ENCODE measurements at places on chromosomes 13 and 19.

DNA sequence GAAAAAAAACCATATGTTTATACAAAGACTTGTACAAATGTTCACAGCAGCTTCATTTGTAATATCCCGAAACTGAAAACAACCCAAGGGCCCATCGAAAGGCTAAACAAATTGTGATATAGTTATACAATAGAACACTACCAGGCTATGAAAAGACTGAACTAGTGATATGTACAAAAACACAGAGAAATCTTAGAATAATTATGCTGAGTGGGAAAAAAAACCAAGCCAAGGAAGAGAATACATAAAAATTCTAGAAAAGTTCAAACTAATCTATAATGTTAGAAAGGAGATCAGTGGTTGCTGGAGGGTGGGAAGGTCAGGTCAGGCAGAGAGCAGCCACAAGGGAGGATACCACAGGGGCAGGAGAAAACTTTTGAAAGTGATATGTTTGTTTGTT is 7.8 kb downstream of the PABPC3 start:
- no peak for DNase-seq

DNA sequence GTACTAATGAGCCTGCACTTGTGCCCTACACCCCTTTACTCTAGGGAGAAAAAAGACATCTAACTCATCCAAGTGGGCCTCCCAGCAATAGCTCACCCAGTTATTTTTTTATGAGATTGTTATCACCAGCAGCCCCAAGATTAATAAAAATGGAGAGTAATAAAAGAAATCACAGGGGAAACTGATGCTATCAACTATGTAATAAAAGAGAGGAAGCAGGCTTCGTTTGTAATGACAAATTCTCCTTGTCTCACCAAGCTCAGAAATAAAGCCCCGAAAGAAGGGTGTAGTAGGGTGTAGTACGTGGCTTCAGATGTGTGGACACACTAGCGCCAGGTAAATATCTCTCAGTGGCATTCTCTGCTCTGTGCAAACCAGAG is 204.9 kb downstream of the USP12 start:
- no peak for DNase-seq

DNA sequence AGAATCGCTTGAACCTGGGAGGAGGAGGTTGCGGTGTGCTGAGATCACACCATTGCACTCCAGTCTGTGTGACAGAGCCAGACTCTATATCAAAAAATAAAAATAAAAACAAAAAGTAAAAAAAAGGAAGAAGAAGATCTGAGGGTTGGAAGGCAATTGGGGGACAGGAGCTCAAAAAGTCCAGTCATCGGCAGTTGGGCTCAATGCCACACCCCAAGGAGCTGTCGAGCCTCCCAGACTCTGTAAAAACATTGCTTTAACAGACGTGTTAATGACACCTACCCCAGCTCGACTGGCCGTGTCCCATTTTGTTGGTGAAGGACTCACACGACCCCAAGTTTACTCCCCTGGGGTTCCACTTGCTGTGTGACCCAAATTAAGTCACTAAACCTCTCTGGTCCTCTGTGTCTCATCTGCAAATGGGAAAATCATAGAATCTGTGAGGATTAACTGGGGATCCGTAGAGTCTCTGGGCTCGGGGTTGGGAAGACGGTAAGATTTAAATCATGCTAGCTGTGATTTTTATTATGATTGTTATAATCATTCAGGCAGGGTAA is 7.0 kb downstream of the GNA15 start:
- DNase-seq = no peak

DNA sequence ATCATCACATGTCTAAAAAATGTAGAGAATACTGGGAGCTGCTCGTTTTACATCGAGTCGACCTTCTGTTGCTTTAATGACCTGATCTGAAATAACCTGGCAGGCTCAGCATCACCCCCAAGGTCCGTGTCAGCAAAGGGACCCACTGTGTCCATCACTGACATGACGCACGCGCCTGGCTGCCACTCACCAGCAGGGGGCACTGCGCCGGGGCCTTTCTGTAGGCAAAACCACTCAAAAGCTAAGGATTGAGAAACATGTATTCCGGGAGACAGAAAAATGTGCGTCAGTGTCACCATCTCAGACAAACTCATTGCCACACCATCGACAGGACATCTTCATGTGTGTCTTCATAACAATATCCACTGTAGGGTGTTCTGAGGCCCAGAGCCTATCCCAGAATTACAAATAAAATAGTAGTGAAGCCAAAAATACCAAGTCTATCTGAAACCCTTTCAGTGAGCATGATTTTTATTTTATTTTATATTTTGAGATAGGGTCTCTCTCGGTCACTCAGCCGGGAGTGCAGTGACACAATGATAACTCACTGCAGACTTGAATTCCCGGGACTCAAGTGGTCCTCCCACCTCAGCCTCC is 130.3 kb upstream of the LSM14A start:
- peak; percentile 44 for DNase-seq

DNA sequence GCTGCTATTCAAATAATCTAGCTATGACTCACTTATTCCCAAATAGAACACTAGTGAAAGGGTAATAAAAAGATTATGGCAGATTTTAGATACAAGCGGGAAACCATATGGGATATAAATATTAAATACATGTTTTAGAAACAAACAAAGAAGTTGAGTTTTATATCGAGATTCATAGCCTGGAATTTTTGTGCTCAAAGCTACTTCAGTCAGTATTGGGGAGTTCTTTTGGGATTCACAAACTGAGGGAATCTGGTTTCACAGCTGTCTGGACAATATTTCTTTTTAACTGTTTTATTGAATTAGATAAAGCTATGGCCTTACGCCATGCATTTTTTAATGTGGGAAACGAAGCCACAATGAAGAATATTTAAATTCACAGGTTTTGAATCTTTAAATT is 257.1 kb upstream of the PCDH20 start:
- no peak for DNase-seq

- DNase-seq = no peak
Observed at GRCh38 chr13:105920370-105920769, 615.1 kb downstream of the EFNB2 start.

- DNase-seq = no peak
Observed at GRCh38 chr13:93774506-93774905, 547.9 kb downstream of the GPC6 start.

DNA sequence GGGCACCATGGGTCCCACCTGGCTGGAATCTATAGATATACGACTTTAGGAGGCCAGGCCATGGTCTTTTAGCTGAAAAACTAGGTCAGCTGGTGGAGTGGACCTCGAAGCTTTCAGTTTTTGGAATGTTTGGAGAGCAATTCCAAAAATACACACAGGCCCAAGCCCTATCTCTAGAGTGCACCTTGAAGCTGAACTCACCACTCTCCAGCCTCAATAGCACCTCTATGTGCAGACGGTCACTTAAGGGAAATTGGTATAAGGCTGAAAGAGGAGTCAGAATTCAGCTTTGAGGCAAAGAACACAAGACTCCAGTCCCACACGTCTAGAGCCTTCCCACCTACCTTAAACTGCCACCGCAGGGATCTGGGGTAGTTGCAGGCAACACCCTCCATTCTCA is 56.4 kb upstream of the KATNAL1 start:
- DNase-seq = no peak

- DNase-seq = peak; percentile 27
Observed at GRCh38 chr13:30737511-30738337, 2.4 kb downstream of the ALOX5AP start.
